ENCODE measurements at places on chromosomes 1 and 21.

GRCh38 chr21:18529254-18529653, 125.7 kb upstream of the TMPRSS15 start:
- DNase-seq = no peak

DNA sequence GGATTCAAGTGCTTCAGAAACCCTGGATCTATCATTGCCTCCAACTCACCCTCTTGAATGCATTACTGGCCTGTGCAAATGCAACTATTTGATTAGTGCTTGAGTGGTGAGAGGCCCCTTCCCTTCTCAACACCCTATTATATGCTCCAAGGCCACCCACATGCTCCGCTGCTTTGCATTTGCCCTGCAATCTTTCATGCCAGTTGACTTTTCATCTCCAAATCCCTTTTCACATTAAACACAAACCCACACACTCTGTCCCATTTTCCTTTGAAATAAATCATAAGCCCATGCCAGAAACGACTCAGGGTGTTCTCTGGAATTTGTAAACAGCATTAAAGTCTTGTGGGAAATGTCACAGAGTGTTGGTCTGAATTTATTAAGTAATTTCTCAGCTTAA, 78.9 kb upstream of the CTTNBP2NL start:
- DNase-seq = no peak

DNA sequence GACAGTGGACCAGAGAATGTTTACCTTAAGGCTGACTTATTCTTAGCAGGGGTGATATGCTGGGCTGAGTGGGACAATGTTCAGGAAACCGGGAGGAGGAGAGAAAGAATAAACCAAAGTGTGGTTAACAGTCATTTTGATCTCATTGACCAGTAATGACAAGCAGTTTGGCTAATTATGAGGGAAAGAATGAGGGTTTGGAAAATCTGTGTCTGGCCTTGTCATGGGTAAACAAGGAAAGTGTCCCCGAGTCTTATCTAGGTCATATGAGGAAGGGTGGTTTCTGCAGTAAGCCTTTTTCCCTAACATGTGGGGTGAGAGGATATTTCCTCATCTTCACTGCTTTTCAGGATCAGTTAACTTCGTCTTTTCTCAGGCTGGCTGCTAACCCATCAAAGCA, 155.0 kb downstream of the TPR start:
- DNase-seq = no peak

- no peak for DNase-seq
Observed at GRCh38 chr1:12486401-12487005, 131.5 kb downstream of the DHRS3 start.

DNA sequence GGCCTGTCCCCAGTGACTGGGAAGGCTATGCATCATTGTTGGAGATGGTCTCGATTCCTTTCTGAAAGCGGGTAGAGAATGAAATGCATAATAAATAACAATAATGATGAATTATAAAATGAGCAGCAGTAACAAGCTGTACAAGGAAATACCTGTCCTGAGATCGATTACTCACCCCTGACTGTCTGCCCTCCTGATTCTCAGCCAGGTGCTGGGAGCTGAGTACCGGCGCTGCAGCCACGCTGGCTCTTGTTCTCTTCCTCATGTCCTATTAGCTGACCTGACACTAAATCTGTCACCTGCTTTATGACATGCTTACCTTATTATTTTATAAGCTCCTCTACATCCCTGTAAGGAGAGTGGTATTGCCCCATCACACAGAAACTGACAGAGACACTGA, 3.4 kb downstream of the AGPAT3 start:
- DNase-seq = peak; percentile 58

GRCh38 chr21:25688275-25689155, 46.2 kb downstream of the ATP5PF start:
- DNase-seq = no peak

DNA sequence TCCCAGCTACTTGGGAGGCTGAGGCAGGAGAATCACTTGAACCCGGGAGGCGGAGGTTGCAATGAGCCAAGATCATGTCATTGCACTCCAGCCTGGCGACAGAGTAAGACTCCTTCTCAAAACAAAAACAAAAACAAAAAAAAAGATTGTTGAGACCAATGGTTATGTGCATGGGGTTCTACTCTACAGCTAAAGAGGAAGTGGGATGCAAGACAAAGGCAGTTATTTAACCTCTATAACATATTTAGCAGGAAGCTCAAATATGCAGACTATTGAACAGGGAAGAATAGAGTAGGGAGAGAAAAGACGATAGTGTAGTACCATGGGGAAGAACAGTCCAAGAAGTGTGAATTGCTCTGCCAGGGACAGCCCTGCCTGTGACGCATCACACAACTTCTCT, 227.7 kb downstream of the SMYD3 start:
- no peak for DNase-seq
